ENCODE measurements at places on chromosomes 3 and 15. TPM values are rescaled to one million over a fixed set of nuclear protein-coding genes. Genes with fewer than 3 reads are reported as not detected.

- DNase-seq = no peak
Measured at GRCh38 chr3:20773320-20773984, 587.4 kb upstream of the SGO1 start.

DNA sequence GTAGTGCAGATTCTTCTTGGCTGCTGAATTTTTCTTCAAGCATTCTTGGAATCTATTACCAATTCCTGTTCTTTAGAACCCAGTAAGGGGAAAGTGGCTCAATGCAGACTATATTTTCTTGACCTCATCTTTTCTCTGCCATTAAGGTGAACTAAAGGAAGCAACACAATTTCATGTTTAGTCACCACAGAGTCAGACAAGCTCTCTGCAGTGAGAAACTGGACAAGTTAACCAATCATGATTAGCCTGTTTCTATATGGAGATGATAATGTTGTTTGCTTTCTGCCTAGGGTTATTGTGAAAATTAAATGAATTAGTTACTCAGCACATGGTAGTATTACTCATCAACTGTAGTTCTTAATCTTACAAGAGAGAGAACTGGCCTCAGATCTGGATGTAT, 1075.1 kb downstream of the AGBL1 start:
- no peak for DNase-seq

- DNase-seq = no peak
Measured at GRCh38 chr3:42216302-42216701, 49.7 kb downstream of the CCK start.

GRCh38 chr15:35130245-35130644, 45.1 kb upstream of the NANOGP8 start:
- DNase-seq = no peak

DNA sequence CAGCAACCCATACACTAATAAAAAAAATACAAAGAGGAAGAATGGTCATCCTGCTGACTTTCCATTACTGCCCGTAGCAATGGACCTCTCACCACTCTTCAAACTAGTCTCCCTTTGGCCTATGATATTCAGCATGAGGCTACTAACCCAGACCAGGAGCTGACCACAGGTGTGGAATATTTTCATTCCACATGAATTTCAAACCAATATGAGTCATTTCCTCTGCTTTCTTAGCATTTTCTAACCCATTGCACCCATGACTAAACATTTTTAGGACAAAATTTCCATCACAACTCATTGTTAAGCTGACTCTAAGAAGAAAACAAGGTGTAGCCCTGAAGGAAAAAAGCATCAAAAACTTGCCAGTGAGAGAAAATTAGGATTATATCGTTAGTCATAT, 34.0 kb upstream of the ZPLD1 start:
- no peak for DNase-seq

DNA sequence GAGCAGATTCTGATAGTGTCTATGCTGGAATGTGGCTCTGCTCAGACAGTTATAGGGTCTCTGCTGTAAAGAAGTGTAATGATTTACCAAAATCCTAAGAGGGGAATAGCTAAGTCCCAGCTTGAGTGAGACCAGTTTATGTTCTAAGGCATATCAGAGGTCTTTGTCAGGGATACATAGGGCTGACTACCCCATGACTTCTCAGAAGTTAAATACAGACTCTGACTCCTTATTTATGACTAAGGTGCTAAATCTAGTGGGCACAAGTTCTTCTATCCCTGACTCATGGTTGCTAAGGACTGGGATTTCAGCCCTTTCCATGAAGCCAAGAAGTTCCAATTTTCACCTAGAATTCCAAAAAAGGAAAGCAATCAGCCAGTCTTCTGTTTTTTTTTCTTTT, 192.6 kb upstream of the POU1F1 start:
- DNase-seq = no peak

GRCh38 chr15:51226576-51227210, 111.7 kb downstream of the CYP19A1 start:
- DNase-seq = no peak

WDR72 gene
- 1.1 TPM for total RNA-seq

SMAD6 gene
- total RNA-seq = 101 TPM

GAP43 gene
- not detected for total RNA-seq

Data from HT-29 (cell line).